ENCODE measurements at places on chromosomes 5 and 9. TPM values are rescaled to one million over a fixed set of nuclear protein-coding genes. Genes with fewer than 3 reads are reported as not detected.
A peak's percentile ranks its signal among the peaks of the same experiment; 100 is the strongest.

- DNase-seq = no peak
Observed at GRCh38 chr5:34688015-34688810, 32.1 kb downstream of the RAI14 start.

GRCh38 chr9:19009391-19009965, 23.5 kb downstream of the SAXO1 start:
- no peak for DNase-seq

- no peak for DNase-seq
Observed at GRCh38 chr5:33068786-33069185, 357.7 kb downstream of the NPR3 start.

DNA sequence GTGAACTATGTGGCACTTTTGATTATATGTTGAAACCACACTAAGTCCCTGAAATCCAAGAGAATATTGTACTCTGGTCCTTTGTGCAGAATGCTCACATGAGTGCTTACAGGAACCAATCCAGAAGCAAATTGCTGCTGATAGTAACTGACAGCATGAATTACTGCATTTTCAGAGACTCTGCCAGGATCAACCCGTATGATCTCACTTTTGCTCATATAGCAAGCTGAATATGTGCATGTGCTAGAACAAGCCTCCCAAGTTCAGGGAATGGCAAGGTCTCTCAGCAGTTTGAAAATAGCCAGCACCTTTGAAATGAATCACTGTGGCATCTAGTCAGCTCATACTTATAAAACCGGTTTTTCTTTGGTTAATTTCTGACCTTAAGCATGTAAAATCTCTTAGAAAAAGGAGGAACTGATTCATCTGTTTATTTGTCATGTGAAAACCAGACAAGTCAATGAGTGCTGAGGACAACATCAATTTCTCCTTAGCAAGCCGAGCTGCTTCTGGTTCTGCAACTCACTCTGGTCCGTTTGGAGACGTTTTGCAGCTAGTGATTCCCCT, 215.7 kb upstream of the ELL2 start:
- peak; percentile 55 for DNase-seq

GRCh38 chr9:108885643-108886348, 23.7 kb downstream of the ACTL7A start:
- DNase-seq = peak; percentile 35

Gene CCNO
- total RNA-seq = 12.5 TPM

Gene TLE1
- 46.1 TPM for total RNA-seq

Data from Calu3 (cell line).